H4 (cell line): ENCODE measurements at places on chromosomes 2 and 18. TPM values are rescaled to one million over a fixed set of nuclear protein-coding genes. Genes with fewer than 3 reads are reported as not detected.
A peak's percentile ranks its signal among the peaks of the same experiment; 100 is the strongest.

- peak; percentile 52 for DNase-seq
Observed at GRCh38 chr2:159226059-159226461, 60.4 kb downstream of the WDSUB1 start.

GRCh38 chr18:195651-196050 is 37.3 kb downstream of the USP14 start:
- DNase-seq = no peak

DNA sequence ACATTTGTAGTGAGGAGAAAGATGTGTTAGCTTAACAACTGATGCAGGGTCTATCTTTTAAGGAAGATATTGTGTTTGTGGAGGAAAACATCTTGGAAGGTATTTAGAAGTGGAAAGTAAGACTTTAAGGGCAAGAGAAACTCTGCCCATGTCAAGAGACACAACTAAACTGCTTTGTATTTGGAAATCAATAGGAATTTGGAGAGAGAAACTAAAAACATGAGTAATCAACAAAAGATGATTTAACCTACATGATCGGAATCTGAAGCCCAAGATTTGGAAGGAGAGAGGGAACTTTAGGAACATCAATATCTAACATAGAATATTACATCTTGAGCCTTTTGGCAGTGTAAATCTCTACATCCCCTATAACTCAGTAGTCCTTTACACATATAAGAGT is 184.2 kb upstream of the COL3A1 start:
- DNase-seq = no peak

- no peak for DNase-seq
Observed at GRCh38 chr2:136118819-136119716, 1.1 kb upstream of the CXCR4 start.

DNA sequence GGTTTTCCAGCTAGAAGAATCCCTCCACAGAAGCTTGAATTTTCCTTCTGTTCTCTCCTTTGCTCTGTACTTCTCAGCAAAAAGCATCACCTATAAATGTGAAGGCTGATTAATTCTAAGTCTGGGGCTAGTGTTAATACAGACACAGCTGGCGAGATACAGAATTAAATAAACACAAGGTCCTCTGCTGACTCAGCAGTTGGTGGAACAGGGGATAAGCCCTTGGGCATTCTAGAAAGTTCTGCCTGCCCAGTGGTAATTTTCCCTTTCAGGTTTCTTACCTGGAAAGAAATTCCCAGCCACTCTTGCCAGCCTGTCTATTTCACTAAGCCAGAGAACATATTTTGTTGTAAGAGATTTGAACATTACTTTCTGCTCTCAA is 175.3 kb upstream of the MSH6 start:
- no peak for DNase-seq

DNA sequence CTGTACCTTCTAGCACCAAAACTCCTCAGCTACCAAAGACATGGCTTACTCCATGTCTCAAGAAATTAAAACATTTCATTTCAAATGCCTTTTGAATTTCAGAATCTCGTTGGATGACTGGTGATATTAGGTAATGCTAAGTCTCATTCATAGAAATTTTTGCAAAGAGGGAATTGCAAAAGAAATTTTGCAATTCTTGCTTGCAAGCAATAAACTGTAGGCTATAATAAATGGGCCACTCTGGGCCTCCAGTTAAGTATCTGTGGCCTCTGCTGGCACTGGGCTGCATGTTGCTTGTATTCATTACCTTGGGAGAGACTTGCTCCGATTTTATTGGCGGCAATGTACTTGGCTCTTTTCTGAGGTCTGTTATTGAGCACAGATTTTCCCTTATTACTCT is 2.8 kb upstream of the LCLAT1 start:
- no peak for DNase-seq

- no peak for DNase-seq
Observed at GRCh38 chr2:197399887-197400540, 34.8 kb downstream of the SF3B1 start.

DNA sequence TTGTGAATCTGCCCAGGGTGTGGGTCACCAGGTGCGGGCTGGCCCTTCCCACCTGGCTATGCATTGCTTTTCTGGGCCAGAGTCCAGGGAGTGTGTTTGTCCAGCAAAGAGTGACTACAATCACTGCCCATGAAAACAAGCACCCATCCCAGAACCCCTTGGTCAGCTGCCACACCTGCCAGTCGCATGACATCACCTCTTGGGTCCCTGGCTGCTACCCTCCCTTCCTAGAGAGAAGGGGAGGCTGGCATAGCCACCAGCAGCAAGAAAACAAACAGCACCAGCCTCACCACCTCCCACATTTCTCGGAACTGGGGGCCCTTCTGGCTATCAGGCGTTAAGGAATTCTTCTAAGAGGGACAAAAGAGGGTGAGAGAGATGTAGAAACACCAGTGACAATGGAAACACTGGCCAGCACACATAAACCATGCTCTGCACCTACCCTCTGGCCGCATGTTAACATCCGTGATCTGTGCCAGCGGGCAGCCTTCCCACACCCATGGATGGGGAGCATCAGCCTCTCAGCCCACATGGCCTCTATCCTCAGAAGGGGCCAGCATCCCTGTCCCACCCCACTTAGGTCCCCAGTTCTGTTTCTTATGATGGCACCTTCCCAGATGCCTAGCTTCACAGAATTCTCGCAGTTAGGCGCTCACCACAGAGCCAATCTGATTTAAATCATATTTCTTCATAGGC is 109.7 kb upstream of the GLI2 start:
- no peak for DNase-seq

DNA sequence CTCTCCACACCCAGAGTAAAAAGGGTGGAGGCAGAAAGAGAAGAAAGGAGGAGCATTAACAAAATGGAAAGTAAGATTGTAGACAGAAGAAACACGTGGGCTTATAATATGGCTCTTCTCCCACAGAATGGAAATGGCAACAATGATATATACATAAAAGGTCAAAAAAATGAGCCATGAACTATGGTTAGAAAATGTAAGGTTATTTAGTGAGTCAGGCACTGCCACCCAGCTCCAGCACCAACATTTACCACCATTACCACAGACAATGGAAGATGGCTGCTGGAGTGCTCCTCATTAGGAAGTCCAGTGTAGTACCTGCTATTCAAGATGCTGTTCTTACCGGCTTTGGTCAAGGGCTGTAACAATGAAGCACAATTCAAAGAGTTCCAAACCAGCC is 258.0 kb downstream of the ZEB2 start:
- no peak for DNase-seq

GRCh38 chr2:1476617-1477195 is 63.4 kb downstream of the TPO start:
- DNase-seq = no peak

- DNase-seq = no peak
Observed at GRCh38 chr2:128735296-128735960, 416.8 kb upstream of the HS6ST1 start.

- peak; percentile 15 for DNase-seq
Observed at GRCh38 chr2:209496586-209496982, 72.7 kb downstream of the MAP2 start.

GRCh38 chr2:82182270-82182669 is 1877.7 kb upstream of the LRRTM1 start:
- no peak for DNase-seq

Gene ZBTB7C
- total RNA-seq = 1.0 and 1.1 TPM in 2 replicates

Gene UGT1A3
- not detected in 2 replicates for total RNA-seq

Gene SH3YL1
- 3.4 and 8.0 TPM in 2 replicates for total RNA-seq

Gene DHRS9
- total RNA-seq = 0.12 and 0.45 TPM in 2 replicates
